RPMI7951 (cell line): ENCODE measurements at places on chromosomes 6 and 20.

DNA sequence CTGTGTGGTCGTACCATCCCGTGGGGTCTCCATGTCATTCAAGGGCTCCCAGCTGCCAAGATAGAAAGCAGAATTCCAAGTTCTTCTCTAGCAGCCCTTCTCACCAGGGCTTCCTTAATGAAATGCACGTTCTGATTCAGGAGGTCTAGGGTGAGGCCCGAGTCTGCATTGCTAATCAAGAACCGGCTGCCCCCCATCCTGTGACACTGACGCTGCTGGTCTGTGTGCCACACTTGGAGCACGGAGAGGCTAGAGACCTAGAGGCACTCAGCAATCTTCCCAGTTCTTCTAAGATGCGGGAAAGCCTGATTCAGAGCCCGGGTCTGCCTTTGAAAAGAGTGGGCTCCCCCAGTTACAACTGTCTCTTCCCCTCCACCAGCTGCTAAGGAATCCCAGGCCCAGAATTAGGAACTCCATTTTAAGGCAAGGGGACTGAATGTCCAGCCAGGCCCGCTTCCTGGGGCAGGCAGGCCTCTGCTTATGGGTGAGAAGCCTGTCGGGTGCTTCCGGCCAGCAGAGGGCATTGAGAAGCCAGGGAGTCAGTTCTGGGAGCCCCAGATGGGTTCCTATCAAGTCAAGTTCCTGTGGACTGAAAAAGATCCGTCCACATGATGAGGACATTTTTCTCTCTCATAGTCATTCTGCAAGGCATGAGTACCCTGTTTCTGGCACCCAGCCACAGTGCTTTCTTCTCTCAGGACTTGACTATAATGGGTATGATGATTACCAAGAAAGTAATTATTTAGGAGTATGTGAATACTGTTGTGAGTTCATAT, 69.8 kb upstream of the RIN2 start:
- DNase-seq, result peak; percentile 93

GRCh38 chr6:1622851-1623768, 13.4 kb downstream of the FOXC1 start:
- DNase-seq, result no peak

- DNase-seq, result no peak
These were observed 5.3 kb upstream of the FUCA2 start for GRCh38 chr6:143516690-143517446.

DNA sequence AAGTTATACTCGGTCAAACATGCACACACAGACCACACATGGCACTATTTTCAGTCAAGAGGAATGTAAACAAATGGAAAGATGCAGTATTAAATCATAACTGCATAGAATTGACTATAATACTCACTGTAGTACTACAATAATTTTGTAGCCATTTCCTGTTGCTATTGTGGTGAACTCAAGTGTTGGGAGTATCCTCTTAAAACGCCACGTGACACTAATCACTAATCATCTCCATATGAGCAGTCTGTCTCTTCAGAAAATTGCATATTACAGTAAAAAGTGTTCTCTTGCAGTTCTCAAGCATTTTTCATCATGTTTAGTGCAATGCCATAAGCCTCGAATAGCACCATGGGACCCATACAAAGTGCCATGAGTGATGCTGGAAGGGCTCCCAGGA, 258.7 kb upstream of the ID4 start:
- no peak for DNase-seq

- DNase-seq, result peak; percentile 15
These were observed 81.1 kb downstream of the BMP5 start for GRCh38 chr6:55794136-55794812.

GRCh38 chr6:14964556-14965270, 281.2 kb upstream of the JARID2 start:
- DNase-seq, result no peak

DNA sequence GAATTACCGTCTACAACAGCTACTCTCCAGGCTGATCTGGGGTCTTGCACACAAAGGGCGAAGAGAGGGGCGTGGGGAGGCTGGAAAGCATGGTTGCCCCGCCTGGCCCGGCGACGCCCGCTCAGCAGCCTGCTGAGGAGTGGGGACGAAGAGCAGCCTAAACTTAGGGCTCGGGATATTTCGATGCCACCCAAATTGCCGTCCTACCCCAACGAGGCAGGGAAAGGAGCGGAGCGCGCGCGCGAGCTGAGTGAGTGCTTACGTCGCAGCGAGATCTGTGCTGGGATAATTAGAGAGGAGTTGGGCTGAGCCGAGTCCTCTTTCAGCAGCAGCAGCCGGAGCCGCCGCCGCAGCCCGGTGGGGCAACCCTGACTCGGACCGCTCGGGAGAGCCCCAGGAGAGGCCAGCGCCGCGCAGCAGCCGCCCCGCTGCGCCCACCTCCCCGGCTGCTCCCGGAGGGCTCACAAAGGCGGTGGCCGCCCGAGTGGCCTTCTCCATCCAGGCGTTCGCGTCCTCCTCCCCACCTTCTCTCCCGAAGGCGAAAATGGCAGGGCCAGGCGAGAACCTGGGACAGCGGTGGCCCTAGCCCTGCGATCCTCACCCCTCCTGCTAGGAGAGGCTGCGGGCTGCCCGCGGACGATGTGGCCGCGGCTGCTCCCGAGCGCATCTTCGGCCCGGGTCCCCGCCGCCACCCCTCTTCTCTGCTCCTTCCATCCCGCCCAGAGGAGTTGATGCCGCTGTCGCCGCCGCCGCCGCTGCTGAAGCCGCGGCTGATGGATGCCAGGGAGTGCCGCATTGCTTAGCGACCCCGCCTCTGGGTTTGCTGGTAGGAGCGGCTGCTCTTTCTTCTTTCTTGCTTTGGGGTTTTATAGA, at the start of gene CLVS2:
CLVS2 (plus strand) TSS at position 315 of the 873 bp plus-strand sequence. CDS start 1,543 bp downstream, outside the sequence.
- DNase-seq, result no peak

DNA sequence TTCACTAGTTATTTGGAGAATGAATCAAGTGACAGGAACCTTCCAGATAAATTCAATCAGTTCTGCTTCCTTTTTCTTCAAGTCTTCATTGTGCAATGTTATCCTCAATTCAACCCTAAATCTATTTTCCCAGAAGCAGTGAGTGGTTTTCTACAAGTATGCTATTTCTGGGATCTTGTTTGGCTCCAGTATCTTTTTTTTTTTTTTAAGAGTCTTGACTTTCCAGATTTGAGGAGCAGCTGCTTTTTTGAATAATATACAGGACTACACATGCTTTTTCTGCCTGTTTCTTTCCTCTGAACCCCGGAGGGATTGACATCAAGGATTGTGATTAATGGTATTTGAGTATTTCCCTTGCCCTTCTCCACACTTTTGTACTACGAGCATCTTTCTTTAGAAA, 339.2 kb upstream of the JAG1 start:
- DNase-seq, result peak; percentile 14

DNA sequence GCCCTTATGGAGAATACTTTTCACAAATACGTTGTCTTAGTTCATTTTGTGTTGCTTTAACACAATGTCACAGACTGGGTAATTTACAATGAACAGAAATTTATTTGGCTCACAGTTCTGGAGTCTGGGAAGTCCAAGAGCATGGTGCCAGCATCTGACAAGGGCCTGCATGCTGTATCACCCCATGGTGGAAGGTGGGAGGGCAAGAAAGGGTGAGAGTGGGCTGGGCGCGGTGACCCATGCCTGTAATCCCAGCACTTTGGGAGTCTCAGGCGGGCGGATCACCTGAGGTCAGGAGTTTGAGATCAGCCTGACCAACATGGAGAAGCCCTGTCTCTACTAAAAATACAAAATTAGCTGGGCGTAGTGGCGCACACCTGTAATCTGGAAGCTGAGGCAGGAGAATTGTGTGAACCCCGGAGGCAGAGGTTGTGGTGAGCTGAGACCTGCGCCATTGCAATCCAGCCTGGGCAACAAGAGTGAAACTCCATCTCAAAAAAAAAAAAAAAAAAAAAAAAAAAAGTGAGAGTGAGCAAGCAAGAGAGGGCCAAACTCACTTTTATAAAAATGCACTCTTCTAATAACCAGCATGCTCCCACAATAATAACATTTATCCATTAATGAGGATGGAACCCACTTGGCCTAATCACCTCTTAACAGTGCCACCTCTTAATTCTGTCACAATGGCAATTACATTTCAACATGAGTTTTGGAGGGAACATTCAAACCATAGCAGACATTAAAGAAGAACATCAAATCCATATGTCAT, 36.1 kb downstream of the NCOA7 start:
- DNase-seq, result no peak

DNA sequence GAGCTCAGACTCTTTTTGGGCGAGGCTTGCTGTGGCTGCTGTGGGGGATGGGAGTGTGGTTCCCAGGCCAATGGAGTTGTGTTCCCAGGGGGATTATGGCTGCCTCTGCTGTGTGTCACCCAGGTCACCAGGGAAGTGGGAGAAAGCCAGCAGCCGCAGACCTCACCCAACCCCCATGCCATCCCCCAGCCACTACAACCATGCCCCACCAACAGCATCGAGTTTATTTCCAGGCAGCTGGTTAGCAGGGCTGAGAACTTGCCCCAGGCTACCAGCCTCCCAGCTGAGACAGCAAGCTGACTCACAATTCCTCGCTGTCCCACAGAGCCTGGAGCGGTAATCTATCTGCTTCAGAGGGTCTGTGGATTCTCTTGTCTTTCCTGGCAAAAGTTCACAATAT, 331.7 kb downstream of the FRK start:
- peak; percentile 100 for DNase-seq

- no peak for DNase-seq
These were observed 5.5 kb downstream of the FAM217B start for GRCh38 chr20:59945731-59946130.

DNA sequence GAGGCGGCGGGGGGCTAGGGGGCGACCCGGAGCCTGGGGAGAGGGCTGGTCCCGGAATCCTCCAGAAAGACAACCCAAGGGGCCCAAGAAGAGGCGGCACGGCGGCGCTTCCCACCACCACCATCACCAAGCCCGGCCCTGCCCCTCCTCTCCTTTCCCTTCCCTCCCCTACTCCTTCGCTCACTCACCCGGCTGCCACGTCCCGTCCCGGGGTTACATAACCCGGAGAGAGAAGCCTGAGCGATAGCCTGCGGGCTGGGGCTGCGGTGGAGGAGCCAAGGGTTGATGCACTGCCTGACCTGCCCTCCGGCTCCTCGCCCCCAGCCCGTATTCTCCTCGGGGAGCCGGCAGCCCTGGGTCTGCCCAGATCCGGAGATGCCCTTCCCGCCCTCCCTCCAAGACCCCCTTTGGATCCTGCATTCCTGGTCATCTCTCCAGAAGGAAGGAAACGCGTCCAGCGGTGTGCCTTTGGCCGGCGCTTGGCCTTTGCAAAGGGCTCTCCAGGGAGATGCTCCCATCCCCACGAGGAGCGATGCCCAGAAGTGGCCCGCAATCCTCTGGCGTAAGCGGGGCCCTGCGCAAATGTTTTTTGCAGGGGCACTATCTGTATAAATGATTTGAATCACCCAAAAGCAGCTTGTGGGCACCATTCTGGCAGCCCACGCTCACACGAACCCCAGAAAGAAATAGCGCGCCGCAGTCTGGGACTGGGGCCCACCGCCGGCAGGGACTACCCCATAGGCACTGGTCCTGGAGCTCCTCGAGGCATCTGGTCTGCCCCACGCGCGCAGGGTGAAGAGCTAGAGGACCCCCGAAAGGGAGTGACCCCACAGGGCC, 4.6 kb upstream of the CPXM1 start:
- DNase-seq, result no peak

- DNase-seq, result peak; percentile 97
These were observed 59.5 kb downstream of the NINL start for GRCh38 chr20:25525867-25526266.

GRCh38 chr6:164359036-164359435, 944.5 kb downstream of the QKI start:
- no peak for DNase-seq

GRCh38 chr20:31633339-31633914, 4.3 kb upstream of the COX4I2 start:
- DNase-seq, result no peak

- DNase-seq, result no peak
These were observed 134.0 kb downstream of the THBS2 start for GRCh38 chr6:169119669-169120068.

DNA sequence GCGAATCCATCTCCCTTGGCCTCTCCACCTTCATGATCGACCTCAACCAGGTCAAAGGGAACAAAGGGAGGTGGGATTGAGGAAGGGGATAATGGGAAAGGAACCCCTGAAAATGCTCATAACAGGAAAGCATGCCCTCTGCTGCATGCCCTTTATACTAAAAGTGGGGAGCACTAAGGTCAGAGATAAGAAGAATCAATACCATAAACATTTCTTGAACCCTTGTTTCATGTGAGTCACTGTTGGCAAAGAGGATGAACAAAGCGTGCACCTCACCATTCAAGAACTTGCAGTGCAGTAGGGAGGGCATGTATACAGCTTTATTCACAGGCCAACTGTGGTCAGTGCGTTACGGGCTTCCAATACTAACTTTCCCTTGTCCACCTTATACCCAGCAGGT, 1.7 kb upstream of the SAPCD1 start:
- no peak for DNase-seq
